Fibroblast of mammary gland (primary cell): ENCODE measurements at places on chromosomes 2 and 18.

- DNase-seq: no peak
These were observed 2.4 kb downstream of the NEU4 start for GRCh38 chr2:241811201-241811951.

- DNase-seq: no peak
These were observed 50.3 kb upstream of the TLK1 start for GRCh38 chr2:171210864-171211431.

DNA sequence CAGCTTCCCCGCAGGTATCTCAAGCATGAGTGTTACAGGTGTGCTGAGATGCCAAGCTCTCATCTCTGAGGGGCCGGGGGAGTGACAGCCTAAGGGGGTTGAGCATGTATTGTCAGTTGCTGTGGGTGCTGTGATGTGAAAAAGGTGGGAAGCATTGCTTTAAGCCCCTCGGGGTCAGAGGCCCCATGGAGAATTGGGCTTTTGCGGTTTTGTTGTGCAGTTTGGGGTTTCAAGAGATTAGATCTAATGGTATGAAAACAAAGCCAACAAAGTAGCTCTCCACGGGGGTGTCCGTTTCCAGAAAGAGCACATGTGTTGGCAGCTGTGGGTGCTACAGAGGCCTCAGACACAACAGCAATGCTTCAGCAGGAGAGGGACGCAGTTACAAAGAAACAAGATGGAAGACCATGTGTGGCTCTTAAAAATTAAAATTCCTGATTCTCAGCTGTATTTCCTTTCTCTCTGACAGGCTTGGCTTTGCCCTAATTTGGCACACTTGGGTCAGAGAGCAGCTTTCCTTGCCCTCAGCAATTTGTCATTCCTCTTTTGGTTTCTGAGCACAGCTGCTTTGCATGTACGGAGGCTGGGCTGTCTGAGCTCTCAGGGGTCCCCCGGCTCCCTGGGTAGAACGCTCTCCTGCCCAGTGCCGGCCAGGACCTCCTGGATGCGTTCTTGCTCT lies 69.9 kb downstream of the TMEM247 start:
- DNase-seq: no peak

GRCh38 chr2:16191431-16192200 lies 251.3 kb downstream of the MYCN start:
- DNase-seq: no peak

- no peak for DNase-seq
These were observed 15.1 kb downstream of the ZCCHC2 start for GRCh38 chr18:62537946-62538345.

DNA sequence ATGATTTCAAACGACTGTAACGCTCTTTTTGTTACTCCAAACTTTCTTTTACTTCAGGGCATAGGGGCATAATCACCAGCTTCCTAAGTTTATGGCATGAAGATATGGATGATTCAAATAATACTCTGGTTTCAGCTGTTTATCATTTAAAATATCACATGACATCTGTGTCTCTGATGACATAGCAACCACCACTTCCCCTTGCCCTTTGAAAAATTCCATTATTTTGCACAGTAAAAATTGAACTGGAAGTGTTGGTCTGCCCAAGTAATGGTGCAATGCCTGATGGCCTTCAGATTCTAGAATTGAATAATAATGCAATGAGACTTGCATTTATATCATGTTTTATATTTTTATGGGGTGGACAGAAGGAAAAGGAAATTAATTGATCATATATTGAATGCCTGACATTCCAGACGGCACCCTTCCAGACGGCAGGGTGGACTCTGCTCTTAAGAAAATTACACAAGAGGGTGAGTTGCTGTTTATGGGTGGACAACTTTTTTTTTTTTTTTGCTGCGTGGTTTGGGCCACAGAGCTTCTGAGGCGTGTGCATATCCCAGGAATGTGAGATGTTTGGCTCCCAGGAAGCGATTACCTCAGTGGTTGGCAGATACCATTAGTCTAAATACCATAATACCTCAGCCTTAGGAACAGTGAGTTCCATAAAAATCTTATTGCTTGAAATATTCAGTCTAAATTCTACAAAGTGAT lies 101.7 kb upstream of the ZNF521 start:
- DNase-seq: peak; percentile 69

DNA sequence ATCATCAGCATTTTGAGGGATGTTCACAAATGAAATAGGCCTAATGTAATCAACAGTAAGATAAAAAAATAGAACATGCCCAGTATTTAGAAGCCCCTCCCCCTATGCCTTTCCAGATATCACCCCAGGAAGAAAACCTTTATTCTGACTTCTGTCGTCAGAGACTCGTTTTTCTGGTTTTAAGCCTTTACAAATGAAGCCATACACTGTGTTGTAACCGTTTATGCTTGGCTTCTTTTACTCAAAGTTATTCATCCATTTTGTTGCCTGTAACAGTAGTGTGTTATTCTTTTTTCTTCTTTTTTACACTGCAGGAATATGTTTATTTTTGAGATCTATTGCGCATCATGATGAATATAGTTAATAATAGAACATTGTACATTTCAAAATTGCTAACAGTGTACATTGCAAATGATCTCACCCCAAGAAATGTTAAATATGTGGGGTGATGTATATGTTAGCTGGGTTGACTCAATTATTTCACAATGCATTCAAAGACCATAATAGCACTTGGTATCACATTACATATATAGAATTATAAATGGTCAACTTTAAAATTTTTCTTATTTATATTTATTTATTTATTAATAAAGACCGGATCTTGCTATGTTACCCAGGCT lies 28.1 kb upstream of the PNPT1 start:
- no peak for DNase-seq

DNA sequence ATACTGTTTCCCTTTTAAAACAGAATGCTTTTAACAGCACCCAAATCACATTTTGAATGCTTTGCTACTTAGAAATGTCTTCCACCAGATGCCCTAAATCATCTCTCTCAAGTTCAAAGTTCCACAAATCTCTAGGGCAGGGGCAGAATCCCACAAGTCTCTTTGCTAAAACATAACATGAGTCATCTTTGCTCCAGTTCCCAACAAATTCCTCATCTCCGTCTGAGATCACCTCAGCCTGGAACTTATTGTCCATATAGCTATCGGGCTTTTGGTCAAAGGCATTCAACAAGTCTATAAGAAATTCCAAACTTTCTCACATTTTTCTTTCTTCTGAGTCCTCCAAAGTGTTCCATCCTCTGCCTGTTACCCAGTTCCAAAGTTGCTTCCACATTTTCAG lies 1374.5 kb upstream of the NXPH2 start:
- DNase-seq: peak; percentile 63

DNA sequence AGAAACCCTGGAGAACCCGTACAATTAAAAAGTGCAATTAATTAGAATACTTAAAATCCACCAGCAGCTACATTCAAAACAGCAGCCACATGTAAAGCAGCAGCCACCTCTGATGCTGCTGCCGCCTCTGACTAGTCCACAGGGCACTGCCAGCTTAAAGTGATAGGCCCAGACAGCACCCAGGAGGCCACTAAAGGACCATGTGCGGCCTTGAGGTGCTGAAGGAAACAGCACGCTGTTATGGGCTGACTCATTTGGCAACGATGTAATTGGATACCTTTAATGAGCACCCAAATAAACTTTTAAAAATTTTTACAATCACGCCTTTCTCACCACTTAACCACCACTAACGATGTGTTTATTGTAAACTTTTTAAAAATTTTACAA lies 209.3 kb upstream of the NCKAP5 start:
- no peak for DNase-seq

GRCh38 chr2:57760381-57760801 lies 286.2 kb upstream of the VRK2 start:
- no peak for DNase-seq

- peak; percentile 74 for DNase-seq
These were observed 13.2 kb downstream of the SPATS2L start for GRCh38 chr2:200319548-200320337.

DNA sequence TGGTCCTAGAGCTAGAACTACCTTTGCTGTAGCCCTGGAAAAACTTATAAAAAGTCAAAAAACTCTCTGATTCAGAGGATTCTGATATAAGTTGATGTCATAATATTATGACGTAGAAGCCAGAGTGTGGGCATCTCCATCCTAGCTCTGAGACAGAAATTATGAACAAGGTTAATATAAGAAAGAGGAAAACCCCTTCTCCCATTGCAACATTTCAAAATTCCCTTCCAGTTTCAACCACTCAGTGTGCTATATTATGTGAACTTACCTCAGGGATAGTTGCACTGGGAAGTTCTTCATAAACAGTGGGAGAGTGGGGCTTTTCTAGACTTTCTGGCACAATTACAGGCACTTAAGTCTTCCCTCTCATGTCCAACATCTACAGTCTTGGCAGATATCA lies 171.6 kb downstream of the PIK3C3 start:
- DNase-seq: no peak

GRCh38 chr2:176356251-176356650 lies 87.0 kb downstream of the MTX2 start:
- no peak for DNase-seq

DNA sequence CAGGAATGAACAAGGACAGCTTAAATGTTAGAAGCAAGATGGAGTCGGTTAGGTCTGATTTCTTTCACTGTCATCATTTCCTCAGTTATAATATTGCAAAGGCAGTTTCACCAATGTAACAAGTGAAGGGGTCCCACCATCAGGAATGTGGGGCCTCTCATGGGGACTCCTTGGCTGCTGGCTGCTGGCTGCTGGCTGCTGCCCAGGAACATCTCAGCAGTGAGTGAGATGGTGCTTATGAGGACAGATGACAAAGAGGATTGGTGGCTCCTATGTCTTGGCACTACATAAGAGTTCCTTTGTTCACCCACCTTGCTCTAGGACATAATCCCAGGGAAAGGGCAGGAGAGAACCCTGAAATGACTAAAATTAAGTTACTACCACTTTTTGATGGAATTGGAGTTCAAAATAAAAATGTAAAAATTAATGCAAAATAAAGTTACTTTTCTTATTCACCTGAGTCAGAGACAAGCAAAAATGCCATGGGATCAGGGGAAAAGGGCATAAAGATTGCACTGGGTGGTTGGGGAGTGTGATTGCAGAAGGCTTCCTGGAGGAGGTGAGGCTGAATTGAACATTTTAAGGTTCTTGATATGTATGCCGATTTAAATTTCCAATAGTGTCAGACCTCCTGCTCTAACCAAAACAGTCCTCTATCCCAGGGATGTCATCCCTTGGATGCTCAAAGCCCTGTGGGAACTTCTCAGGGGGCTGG lies 23.4 kb downstream of the TMEM177 start:
- DNase-seq: no peak

DNA sequence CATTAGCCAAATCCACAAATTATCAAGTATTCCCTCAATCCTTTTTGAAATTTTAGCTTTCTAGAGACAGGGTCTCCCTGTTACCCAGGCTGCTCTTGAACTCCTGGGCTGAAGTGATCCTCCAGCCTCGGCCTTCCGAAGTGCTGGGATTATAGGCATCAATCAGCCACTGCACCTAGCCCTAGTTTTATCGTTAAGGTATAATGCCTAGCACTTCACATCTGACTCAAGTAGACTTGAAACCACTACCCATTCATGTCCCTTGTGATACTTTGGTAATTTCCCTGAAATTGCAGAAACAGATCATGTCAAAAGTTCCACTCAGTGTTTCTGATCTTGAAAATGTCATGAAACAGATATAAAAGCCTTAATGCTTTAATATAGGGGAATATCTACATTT lies 26.3 kb downstream of the MEX3C start:
- no peak for DNase-seq

DNA sequence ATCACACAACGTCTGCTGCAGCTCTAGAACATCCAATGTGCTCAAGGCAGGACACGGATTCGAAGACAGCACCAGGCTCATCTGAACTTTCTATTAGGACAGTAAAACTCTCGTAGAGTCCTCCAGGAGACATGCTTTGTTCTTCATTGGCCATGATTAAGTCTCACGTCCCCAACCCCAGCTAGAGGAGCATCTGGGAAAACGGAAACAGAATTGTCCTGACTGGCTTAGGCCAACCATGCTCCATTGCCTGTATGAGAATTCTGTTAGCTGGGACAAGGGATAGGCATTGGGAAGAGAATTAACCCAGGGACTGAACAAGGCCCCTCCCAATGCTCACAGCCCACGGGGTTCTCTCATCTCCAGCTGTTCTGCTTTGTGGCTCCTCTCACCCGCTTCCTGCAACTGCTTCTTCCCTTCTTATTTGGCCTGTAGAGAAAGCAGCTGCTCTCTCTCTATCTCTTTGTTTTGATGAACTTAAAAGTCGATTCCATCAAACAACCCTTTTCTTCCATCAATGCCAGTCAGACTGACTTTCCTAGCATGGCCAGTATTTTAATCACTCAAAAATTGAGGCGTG lies 75.6 kb downstream of the C1QL2 start:
- DNase-seq: no peak

GRCh38 chr18:62790871-62791772 lies 75.8 kb downstream of the PHLPP1 start:
- DNase-seq: peak; percentile 68

GRCh38 chr2:219404291-219404910 lies 13.8 kb upstream of the DES start:
- DNase-seq: no peak

DNA sequence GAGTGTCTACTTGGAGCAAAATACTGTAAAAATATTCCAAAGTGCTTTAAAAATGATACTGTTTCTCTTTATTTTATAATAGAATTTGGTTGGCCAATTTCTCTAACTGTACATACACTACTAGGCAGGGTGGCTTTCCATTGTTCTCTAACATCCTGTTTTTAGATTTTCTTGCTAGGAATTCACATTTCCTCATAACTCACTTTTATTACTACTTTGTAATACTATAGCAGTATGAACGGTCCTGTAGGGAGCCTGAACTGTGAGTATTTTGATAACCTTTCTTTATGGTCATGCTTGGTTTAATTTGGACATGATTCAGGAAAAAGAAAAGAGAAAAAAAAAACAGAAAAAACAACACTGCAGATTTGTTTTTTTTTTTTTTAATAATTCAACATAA lies 37.8 kb downstream of the GCG start:
- DNase-seq: peak; percentile 57

DNA sequence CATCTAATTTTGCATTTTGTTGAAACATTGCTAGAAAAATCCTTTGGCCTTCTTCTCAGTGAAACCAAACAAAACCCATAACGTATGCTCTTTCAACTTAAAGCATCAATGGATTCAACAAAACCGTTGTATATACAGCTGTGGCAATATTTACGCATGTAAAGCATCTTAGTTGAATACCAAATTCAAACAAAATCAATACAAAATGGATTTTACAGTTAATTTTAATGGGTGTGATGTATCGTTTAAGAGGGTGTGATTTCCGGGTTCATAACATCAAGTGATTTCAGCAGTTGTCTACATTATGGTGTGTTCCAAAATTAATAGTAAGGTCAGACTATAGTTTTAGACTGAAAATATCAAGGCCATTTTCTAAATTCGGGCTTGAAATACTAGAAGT lies 198.2 kb downstream of the TGIF1 start:
- no peak for DNase-seq

- no peak for DNase-seq
These were observed 2.2 kb upstream of the RAX start for GRCh38 chr18:59275406-59275949.

GRCh38 chr2:181123798-181124231 lies 143.4 kb downstream of the UBE2E3 start:
- DNase-seq: peak; percentile 7

GRCh38 chr2:215839309-215839708 lies 174.0 kb downstream of the MREG start:
- DNase-seq: no peak

GRCh38 chr18:47730795-47731194 lies 199.7 kb downstream of the SMAD2 start:
- peak; percentile 28 for DNase-seq

GRCh38 chr2:124159166-124159565 lies 134.1 kb downstream of the CNTNAP5 start:
- DNase-seq: no peak

- no peak for DNase-seq
These were observed 690.5 kb downstream of the ARHGAP15 start for GRCh38 chr2:143819764-143820163.

GRCh38 chr18:9869715-9870430 lies 15.9 kb upstream of the TXNDC2 start:
- peak; percentile 94 for DNase-seq
